Esophagus muscularis mucosa (tissue), 4 donors: ENCODE measurements at places on chromosomes 11 and 22. TPM values are rescaled to one million over a fixed set of nuclear protein-coding genes. Genes with fewer than 3 reads are reported as not detected.

The ESAM gene
- 33.3 TPM for total RNA-seq

The TP53I11 gene
- total RNA-seq: 53.5 TPM

DNA sequence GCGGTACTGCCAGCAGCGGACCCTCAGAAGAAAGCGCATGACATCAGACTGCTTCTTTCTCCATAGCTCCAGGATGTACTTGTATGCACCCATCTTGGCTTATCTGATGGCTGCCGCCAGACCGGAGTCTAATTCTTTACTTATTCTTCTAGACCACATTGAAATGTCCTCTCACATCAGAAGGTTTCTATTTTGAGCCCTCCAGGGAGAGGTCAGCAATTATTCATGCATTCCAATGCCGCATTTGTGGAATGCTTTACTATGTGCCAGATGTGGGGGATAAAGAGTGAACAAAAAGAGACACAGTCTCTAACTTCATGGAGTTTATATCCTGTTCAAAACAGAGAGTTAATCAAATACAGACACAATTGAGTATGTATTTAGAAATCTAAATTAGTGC is 230.1 kb downstream of the MIAT start:
- peak; percentile 70 for DNase-seq

GRCh38 chr22:39173050-39173706 is 20.7 kb upstream of the CBX7 start:
- DNase-seq: no peak

- DNase-seq: no peak
Observed at GRCh38 chr11:4183410-4184057, 88.9 kb downstream of the RRM1 start.

DNA sequence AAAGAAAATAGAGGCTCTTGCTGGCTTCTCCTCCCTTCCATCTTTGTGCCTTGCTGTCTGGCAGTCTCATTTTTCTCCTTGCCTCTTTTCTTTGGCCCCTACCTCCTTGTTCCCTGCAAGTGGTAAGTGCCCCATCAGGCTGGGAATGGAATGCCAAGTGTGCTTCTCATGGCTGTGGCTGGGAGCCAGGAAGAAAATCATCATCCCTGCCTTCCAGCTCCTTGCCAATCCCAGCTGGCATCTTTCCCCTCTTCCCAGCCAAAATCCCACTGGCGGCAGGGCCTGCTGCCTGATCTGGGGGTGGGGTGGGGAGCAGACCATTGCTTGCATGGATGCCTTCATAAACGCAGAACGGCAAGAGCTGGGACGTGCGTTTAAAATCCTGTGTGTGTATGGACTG is 27.0 kb upstream of the SLC25A18 start:
- DNase-seq: no peak

The SYT13 gene
- not detected for total RNA-seq

The SCGB1A1 gene
- 3.0 TPM for total RNA-seq

- DNase-seq: no peak
Observed at GRCh38 chr22:39478441-39478850, 21.6 kb downstream of the MGAT3 start.

The SLC6A5 gene
- not detected for total RNA-seq
